Mesenteric fat pad (tissue), 1 donor: ENCODE measurements at places on chromosomes 3 and 15. TPM values are rescaled to one million over a fixed set of nuclear protein-coding genes. Genes with fewer than 3 reads are reported as not detected.

DNA sequence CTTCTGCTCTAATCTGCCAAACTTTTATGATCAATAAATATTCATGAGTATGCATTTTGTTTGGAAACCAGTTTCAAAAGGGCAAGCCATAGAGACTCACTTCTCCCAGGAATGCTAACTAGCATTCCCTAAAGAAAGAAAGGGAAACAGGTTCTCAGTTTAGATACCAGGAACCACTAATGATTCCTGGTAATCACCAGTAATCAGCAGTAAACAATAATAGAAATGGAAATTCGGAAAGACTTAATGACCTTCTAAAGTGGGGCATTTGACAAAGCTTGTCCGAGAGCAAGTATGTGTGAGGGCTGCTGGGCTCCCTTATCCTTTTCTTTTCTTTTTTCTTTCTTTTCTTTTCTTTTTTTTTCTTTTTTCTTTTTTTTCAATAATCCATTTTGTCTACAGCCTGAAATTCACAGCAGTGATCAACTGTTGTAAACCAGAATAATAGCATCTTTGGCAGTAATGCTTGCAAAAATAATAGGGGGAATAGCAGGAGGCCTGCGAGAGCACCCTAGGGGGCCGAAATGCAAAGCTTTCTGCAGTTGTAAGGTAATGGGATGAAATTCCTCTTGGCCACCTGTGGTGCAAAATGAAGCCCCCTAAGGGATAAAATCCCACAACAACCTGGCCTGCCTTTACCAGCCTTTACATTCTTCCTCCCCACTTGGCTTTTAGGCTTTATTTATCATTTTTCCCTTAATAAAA lies 253.2 kb downstream of the ZPLD1 start:
- DNase-seq, result no peak

- DNase-seq, result no peak
Observed at GRCh38 chr3:69948246-69948862, 51.2 kb upstream of the SAMMSON start.

DNA sequence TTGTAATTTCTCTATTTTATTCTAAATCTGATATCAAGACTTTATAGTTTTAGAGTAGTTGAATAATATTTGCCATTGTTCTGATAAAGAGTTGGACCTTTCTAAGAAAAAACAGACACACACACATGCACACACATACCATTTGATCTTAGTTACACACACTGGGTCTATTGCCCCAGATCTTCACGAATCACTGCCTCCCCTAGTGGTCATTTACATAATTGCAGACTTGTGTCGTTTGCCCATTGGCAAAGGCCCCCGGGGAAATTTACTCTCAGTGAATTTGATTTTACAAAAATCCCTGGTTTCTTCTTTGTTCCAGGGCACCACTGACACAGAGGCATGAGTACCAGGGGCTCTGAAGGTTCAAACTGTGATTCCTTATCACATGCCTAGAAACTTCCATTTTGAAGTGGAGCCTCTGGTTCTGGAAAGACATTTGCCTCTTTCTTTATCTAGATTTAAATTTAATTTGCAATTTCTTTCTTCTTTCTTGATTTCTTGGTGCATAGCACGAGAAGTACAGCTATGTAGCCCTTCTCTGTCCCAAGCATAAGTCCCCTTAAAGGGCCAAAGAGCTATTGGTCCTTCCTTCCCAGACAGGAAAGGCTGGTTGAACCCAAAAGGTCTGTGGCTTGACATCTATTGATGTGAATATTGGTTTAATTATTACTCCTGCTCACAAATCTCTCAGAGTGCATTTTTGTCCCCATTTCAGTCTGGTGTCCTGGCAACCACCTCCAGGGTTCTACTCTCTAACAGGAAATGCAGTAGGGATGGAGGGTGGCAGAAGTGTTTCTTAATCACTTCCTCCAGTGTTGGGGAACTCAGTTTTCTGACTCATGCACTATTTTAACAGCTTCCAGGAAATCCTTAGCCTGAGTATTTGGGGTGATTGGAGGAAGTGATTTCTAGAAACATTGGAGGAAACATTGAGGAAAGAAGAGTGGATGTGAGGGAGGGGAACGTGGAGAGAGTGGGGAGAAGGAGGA lies 32.4 kb upstream of the SLC6A11 start:
- DNase-seq, result no peak

DNA sequence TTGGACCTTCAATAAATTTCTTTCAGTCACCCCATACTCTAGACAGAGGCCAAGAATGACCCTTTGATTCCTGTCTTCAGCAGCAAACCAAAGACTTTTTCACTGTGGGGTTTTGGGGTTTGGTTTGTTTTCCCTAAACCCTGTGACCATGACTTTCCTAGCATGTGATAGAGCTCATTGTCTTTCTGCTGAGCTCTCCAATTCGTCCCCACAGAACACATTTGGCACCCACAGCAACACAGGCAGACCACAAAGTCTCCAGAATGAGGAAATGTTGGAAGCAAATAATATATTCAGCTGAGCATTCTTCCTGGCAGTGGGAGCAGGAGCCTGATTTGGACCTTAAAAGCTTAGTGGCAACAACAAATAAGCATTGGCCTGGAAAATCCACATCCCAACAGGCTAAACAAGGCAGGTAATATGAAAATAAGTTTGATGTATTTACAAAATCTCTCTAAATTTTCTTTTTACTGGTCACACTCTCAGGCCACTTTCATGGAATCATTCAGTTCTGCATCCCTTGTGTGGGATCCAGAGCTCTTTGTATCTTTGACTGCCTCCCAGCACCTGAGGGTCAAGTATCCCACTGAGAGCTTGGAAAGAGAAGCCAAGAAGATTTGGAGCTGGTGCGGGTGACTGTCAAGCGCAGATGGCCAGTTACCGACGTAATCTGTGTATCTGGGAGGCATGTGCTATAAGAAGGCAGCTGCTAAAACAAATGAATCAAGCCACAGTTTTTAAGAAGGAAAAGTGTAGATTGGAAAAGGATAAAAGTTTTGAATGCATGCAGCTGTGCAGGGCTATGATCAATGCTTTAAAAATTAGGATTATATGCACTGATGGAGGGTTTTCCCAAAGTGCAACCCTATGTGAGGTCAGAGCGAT lies 36.5 kb upstream of the CPB1 start:
- DNase-seq, result no peak

- no peak for DNase-seq
Observed at GRCh38 chr3:33401781-33402180, 38.4 kb downstream of the UBP1 start.

GRCh38 chr3:52185837-52186236 lies 12.1 kb upstream of the ALAS1 start:
- DNase-seq, result no peak

- DNase-seq, result peak; percentile 59
Observed at GRCh38 chr3:195956577-195956976, 48.2 kb upstream of the TNK2 start.

DNA sequence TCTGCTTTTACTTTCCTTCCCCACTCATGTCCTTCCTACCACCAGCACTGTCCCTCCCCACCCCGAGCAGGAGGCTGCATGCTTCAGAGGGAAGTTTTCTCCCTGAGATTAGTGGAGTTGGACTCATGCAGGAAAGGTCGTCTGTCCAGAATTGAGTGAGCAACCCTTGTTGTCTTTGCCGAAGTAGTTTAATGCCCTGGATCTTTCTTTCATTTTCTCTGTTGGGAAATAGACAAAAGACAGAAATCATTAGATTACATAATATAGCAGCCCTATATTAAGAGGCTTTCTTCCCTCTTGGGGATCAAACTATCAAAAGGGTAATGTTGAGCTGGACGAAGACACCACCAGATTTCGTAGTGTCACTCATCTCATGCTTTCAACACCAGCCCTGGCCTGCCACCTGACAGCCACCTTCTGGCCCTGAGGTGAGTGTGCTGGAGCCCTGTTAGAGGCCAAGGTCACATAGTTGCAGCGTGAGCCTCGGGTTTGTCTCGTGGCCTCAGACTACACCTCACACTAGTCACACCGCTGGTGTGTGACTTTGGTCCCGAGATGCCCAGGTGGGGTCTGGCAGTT lies 231.0 kb downstream of the ITPR1 start:
- no peak for DNase-seq

GRCh38 chr3:50318615-50319014 lies 3.9 kb downstream of the HYAL2 start:
- DNase-seq, result no peak

- DNase-seq, result no peak
Observed at GRCh38 chr3:4772171-4772804, 206.9 kb upstream of the BHLHE40 start.

DNA sequence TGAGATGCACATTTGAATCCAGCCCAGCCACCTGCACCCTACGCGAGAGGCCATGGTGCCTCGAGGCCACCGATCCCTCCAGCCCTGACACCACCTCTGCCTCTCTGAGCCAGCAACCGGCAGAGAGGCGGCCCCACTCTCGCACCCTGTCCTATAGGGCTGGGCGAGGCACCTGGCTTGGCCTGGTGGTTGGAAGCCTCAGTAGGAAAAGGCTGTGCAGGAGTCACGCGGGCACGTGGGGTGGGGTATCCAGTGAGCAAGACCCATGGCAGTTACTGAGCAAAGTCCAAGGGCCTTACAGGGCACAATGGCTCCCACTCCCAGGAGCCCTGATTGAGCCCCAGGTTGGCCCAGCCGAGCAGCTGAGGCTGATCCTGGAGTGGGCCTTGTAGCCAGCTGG lies 12.4 kb upstream of the DUSP7 start:
- no peak for DNase-seq

DNA sequence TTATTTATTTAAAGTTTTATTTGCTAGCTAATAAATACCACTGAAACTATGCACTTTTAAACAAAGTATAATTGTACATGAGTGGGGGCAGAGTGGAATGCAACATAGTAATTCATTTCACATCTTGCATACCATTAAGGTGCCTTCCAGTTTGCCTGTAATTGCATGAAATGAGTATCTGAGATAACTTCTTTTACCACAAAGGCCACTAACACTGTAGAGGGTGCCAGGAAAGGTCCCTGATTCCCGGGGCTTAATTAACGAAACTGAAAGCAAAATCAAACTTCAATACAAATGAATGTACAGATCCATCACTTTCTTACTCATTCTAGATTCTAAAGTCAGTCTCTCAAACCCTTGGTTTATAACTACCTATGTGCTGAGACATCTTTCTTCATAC lies 2.1 kb downstream of the CD47 start:
- DNase-seq, result no peak

- DNase-seq, result no peak
Observed at GRCh38 chr3:15261274-15261673, 55.2 kb downstream of the CAPN7 start.

GRCh38 chr3:59261009-59261408 lies 211.2 kb upstream of the CFAP20DC start:
- DNase-seq, result no peak

DNA sequence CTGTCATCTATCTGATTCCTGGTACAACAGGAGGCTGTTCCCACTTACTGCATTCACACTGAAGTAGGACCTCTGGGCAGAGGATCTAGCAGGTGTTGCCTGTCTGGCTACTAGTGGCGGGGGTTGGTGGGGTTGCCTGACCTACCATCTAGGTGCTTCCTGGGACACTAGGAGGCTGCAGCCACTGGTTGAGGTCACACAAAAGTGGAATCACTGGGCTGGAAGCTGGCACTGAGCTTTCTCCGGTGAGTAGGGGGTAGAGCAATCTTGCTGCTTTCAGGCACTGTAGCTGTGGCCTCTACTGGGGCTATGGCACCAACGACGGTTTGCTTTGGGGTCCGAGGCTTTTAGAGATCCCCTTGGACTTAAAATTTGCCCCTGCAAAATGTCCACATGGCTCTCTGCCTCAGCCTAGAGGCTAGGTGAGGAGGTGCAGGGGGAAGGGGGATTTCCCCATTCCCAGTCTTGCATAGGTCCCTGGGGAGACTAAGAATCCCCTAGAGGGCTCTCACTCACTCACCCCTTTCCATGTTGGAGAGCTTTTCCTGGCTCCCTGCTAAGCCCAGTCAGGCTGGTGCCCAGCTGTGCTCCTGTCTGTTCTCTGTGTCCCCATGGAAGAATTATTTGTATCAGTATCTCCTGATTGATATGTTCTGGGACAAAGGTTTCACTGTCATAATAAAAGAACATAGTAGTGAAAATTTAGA lies 397.7 kb upstream of the EPHA6 start:
- no peak for DNase-seq

GRCh38 chr3:69435274-69436265 lies 49.7 kb upstream of the FRMD4B start:
- DNase-seq, result no peak

GRCh38 chr3:175484666-175485065 lies 625.5 kb downstream of the NAALADL2 start:
- no peak for DNase-seq

DNA sequence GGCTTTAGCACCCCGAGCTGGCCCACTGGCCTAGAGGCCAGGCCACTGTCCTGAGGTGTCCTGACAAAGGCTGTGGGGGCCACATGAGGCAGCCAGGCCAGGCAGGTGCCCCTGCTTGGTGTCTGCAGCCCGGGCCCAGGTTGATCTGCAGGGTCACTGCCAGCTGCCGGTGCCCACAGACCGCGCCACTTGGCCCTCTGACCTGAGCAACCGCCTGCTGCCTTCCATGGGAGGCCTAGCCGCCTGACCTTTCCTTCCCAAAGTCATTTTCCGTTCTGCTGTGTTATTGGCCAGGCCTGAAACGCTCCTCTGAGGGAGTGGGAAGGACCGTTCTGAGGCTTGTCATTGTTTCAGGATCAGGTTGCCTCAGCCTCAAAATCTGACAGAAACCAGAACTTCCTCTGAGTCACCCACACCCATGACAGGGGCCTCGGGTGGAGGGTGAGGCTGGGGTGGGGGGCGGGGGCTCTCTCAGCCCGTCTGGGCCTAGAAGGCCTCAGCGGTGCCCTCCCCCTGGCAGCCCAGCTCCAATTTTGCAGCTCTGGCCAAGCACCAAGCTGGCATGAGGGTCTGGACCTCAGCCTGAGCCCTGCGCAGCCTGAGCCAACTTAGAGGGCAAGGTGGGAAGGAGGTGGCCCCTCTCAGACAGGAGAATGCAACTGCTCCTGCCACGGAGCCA lies 140.7 kb upstream of the MEF2A start:
- peak; percentile 90 for DNase-seq

- no peak for DNase-seq
Observed at GRCh38 chr3:4525560-4526223, 32.5 kb downstream of the ITPR1 start.

- no peak for DNase-seq
Observed at GRCh38 chr15:95944661-95945255, 385.7 kb upstream of the NR2F2 start.

Gene LTK
- 0.77 TPM for total RNA-seq

Gene TADA3
- total RNA-seq, result 40.4 TPM

Gene APOD
- 362 TPM for total RNA-seq

Gene FHIT
- total RNA-seq, result 8.5 TPM

Gene FAM81A
- 0.35 TPM for total RNA-seq

Gene TRAIP
- total RNA-seq, result 1.1 TPM

Gene CSTA
- total RNA-seq, result 28.7 TPM

Gene HDDC3
- total RNA-seq, result 17.1 TPM
